ENCODE measurements at places on chromosomes 13 and 19.
A peak's percentile ranks its signal among the peaks of the same experiment; 100 is the strongest.

- DNase-seq: no peak
Measured at GRCh38 chr19:1364070-1364704, 19.5 kb upstream of the NDUFS7 start.

- DNase-seq: no peak
Measured at GRCh38 chr13:42412812-42413483, 141.0 kb downstream of the AKAP11 start.

DNA sequence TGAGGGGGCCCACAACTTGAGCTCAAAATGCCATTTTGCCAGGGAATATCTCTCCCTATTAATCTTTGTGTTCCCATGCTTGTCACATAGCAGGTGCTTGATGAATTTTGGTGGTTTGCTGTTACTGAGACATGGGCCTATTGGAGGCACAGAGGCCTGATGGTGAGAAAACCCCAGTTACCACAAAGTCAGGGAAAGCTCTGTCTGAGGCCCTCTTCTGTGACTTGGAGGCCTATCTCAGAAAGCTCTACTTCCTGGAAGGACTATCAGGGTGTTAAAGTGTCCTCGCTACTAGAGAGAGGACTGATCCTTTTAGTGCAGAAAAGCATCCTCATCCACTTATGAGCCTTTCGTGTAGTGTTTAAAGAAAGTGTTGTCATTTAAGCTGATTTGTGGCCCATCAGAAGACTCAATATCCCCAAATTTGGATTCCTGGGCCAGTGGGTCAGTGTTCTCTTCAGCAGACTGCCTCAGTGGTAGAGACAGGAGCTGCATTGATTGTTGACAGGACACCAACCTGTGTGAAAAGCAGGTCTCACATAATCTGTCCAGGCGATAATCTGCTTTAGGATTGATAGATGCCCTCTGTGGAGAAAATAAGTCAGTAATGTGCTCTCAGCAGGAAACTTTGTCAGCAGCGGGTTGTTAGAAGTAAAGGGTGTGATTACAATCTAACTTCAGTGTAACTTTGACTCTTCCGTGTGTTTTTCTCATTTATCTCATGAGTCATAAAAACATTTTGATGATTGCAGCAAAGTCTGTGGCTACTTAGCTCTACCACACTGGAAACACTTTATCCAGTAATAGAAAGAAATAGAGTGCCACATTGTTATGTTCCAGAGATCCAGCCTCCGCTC is 121.0 kb downstream of the AKAP11 start:
- DNase-seq: no peak

- DNase-seq: no peak
Measured at GRCh38 chr13:27794368-27794691, 2.0 kb downstream of the GSX1 start.

- DNase-seq: no peak
Measured at GRCh38 chr13:59280297-59280696, 883.4 kb downstream of the DIAPH3 start.

GRCh38 chr13:28603043-28603664 is 55.8 kb upstream of the POMP start:
- DNase-seq: no peak

- DNase-seq: no peak
Measured at GRCh38 chr13:42747399-42747873, 33.9 kb upstream of the FAM216B start.

- DNase-seq: no peak
Measured at GRCh38 chr19:1312767-1313694, 27.4 kb downstream of the EFNA2 start.

DNA sequence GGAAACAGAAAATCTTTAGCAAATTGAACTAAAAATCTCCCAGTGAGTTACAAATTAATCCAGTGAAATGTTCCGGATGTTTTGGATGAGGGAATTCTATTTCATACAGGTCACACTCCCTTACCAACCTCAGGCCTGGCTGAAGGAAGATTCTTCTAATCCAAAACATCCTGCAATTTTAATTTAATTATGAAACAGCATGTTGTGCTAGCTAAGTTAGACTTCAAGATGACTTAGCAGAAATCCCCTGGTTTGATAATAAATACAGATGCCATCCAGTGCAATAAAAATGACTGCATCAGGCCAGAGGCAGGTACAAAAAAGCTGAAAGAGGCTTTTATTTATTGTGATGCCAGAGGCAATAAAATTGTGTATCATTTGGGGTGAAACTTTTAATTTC is 96.7 kb upstream of the CLDN10 start:
- DNase-seq: no peak

DNA sequence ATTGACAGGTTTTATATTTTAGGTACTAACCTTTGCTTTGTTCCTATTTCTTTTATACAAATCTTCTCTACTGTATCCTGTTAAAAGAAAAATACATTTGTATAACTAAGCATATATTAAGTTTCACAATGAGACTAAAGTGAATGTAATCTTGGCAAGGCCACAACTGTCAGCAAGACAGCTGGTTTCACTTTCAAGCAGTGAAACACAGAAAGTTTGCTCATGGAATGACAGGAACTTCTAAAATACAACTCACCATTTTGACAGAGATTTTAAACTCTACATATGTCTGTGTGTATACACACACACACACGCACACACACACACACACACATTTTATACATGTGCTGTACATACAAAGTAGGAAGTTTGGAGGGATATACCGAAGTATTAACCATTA is 53.3 kb downstream of the PARP4 start:
- no peak for DNase-seq

GRCh38 chr13:89407357-89407756 is 1736.2 kb downstream of the SLITRK5 start:
- no peak for DNase-seq

DNA sequence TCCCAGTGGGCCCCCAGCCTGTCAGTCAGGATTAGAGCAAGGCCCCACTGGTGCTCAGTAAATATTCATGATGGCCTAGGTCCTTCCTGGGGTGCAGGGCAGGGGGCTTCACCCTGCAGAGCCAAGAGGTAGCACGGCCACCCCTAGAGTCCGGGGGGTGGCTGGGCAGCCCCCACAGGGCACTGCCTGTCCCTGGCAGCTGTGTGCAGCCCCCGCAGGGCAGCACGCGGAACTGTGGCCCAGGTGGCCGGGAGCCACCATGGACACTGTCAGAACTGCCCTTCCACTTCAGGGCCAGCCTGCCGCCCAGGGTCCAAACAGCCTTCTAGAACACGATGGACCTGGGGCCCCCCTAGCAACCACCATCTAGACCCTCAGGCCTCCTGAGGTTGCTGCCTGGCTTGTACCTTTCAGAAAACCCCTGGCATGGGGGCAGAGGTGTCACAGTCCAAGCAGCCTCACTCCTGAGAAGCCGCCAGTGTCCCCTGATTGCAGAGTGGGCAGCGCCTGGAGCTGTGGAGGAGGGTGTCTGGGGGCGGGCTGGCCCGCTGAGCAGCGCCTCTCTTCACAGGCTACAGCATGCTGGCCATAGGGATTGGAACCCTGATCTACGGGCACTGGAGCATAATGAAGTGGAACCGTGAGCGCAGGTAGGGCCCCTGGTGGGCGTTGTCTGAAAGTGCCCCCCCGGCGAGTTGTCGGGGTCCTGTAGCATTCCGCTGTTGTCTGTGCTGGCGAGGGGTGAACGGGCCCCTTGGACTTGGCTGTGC is 2.9 kb upstream of the YJEFN3 start:
- DNase-seq: no peak

DNA sequence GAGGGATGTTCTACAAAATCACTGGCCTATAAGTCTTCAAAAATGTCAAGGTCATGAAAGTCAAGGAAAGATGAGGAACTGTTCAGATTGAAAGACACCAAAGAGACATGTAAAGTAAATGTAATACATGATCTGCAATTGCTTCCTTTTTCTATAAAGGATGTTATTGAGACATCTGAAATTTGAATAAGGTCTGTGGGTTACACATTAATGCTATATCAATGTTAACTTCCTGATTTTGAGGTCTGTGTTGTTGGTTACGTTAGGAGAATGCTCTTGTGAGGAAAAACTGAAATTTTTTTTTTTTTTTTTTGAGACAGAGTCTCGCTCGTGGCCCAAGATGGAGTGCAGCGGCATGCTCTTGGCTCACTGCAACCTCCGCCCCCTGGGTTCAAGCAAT is 197.4 kb downstream of the RGCC start:
- DNase-seq: no peak

GRCh38 chr13:83895994-83896580 is 13.8 kb upstream of the SLITRK1 start:
- no peak for DNase-seq

- no peak for DNase-seq
Measured at GRCh38 chr19:709196-709964, 645 bp downstream of the PALM start.

GRCh38 chr13:34361560-34361959 is 543.6 kb downstream of the RFC3 start:
- DNase-seq: no peak

DNA sequence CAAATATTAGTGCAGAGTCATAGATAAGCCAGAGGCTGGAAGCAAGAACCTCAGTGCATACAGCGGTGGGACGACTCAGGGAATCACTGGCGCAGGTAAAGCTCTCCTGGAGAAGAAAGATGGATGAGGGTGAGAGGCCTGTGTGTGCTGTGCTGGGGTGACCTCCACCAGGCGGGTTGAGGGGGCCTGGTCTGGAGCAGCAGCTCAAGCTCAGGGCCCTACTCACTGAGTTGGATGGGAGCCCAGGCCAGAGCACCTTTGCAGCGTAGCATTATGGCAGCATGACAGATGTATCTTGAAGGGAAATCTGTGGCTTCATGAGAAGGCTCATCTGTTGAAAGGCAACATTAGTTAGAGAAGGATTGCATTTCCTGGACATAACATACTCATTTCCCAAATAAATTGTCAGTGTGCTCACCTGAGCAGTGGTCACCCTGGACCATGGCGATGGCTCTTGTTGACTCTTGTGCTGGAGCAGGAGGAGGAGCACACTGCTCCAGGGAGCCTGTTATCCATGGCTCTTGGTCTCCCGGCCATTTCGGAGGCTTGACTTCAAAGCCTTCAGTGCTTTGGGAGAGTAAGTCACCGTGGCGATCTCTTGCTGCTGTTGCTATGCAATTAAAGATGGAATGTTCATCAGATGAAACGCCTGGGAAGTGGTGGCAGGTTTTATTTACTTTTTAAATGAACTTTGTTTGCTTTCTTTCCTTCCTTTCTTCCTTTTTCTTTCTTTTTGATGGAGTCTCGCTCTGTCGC is 25.0 kb downstream of the HNRNPM start:
- no peak for DNase-seq

GRCh38 chr19:55467236-55468053 is 2.9 kb upstream of the C19orf85 start:
- DNase-seq: no peak

- no peak for DNase-seq
Measured at GRCh38 chr19:35959968-35960320, 23.8 kb downstream of the LRFN3 start.

DNA sequence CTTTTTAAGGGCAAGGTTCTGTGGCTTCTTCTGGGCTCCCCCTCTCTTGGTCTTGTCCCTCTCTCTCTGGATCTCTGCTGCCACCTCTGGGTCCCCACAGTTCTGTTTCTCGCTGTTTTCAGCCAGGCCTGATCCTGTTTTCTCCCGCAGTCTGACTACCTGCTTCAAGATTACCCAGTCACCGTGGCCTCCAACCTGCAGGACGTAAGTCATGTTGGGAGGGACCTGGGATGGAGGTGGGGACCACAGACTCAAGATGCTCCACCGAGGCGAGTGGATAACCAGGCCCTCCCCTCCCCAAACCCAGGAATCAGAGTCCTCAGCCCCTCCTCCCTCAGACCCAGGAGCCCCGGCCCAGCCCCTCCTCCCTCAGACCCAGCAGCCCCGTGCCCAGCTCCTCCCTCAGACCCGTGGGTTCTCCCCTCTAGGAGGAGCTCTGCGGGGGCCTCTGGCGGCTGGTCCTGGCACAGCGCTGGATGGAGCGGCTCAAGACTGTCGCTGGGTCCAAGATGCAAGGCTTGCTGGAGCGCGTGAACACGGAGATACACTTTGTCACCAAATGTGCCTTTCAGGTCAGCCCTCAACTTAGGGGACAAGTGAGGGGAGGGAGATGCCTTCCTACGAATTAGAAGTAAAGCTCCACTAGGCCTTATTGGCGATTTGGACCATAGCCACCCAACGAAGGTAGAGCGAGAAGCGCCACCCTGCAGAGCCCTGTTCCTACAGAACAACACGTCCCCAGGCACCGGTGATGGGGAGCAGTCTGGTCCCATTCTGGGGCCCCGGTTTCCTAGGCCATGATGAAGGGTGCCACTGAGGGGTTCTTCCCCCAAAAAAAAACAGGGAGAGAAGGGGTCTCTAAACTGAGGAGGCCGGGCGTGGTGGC is 2.2 kb downstream of the FLT3LG start:
- no peak for DNase-seq

GRCh38 chr13:53161251-53161650 is 132.6 kb downstream of the OLFM4 start:
- no peak for DNase-seq

DNA sequence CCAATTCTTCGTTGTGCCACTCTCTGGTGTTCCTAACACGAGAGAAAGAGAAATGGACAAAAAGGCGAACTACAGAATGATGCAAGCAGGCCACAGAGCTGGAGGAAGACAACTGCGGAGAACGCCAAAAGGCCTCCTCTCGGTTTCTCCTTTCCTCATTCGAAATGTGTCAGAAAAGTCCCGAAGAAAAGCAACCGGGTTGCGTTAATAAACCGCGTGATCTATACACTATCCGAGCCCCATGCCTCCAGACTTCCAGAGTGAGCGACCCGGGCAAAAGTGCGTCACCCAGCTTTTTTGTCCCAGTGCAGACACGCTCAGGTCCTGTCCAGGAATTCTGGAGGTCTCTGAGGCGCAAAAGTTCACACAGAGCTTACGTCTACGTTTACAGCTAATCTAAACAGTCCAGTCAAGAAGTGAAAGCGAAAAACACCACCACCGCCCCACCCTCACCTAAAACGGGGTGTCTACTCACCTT is 413 bp downstream of the N4BP2L2 start:
- peak; percentile 47 for DNase-seq

- DNase-seq: no peak
Measured at GRCh38 chr19:51142119-51142518, at the start of gene SIGLEC7. Gene SIGLEC7 (plus strand): TSS chr19:51142301. CDS start chr19:51142370, 69 bp downstream.

DNA sequence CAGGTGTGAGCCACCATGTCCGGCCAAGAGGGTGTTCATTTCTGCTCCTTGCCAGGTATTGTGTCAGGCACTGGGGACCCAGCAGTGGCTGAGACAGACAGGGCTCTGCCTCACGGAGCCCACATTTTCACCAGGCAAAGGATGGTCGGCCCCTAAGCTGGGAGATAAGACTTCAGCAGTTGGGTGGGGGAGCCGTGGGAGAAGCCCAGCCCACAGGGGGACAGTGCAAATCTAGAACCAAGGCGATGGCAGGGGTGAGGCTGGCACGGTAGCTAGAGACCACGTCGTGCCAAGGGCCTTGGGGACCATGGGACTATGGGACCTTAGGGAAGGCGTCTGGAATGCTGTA is 8.3 kb downstream of the LSR start:
- no peak for DNase-seq

- DNase-seq: no peak
Measured at GRCh38 chr19:5153601-5154128, 184.8 kb downstream of the KDM4B start.

Measured in stimulated activated CD8-positive, alpha-beta memory T cell treated with anti-CD3 and anti-CD28 coated beads, Interleukin-4, amount 100 ng/mL, for 1 hour (primary cell).